ENCODE measurements at places on chromosomes 12 and 14. TPM values are rescaled to one million over a fixed set of nuclear protein-coding genes. Genes with fewer than 3 reads are reported as not detected.

The MAP4K5 gene
- 108 TPM for total RNA-seq

DNA sequence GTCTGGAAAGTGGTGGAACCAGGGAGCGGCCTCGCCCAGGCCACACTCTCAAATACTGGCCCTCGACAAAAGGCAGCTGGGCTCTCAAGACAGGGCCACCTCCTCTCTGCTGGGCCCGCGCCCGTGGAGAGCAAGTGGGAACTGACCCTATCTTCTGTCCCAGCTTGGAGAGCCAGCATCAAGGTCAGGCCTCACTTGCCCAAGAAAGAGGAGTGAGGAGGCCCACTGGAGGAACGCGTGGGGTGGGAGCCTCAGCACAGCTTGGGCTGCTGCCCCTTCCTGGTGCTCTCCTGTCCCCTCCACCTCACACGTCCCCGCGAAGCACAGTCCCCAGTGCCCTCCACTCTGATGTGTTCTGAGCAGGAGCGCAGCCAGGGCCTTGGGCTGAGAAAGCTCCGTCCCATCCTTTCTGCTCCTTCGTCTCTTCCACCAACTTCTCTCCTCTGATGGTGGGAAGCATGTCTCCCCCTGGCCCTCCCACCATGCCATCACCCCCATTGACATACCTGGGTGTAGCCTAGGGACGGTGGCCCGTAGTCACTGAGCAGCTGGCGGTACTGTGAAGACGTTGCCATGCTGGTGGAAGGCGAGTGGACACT, 4.9 kb downstream of the CDK2AP1 start:
- peak overlapping the region; percentile 87 for H3K27ac ChIP-seq
- DNase-seq, result no peak
- H3K36me3 ChIP-seq, result no peaks in the 10 kb centered on the region
- no peaks in the 10 kb centered on the region for H3K27me3 ChIP-seq

- no peak overlapping the region for H3K4me3 ChIP-seq
- H3K27me3 ChIP-seq, result no peaks in the 10 kb centered on the region
- DNase-seq, result no peak
- H3K36me3 ChIP-seq, result no peaks in the 10 kb centered on the region
- H3K4me1 ChIP-seq, result peaks cover 7% of the 10 kb centered on the region
- peak overlapping the region; percentile 94 for H3K27ac ChIP-seq
Observed at GRCh38 chr14:95484296-95484695, 32.2 kb downstream of the SYNE3 start.

DNA sequence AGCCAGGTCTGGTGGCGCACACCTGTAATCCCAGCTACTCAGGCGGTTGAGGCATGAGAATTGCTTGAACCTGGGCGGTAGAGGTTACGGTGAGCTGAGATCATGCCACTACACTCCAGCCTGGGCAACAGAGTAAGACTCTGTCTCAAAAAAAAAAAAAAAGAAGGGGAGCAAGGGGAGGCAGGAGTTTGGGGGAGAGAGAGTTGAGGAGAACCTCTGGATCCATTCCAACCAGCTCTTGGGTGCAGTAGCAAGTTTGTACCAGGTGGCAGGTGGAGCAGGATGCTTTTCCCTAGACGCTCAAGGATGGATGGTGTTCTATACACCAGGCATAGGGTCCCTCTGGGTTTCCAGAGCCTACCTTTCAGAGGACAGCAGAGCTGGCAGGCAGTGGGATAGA, 1.9 kb downstream of the NFE2 start:
- H3K4me3 ChIP-seq, result no peak overlapping the region
- H3K36me3 ChIP-seq, result no peaks in the 10 kb centered on the region
- no peaks in the 10 kb centered on the region for H3K27me3 ChIP-seq
- H3K27ac ChIP-seq, result no peak overlapping the region

The ESPL1 gene
- total RNA-seq, result 1.3 TPM

DNA sequence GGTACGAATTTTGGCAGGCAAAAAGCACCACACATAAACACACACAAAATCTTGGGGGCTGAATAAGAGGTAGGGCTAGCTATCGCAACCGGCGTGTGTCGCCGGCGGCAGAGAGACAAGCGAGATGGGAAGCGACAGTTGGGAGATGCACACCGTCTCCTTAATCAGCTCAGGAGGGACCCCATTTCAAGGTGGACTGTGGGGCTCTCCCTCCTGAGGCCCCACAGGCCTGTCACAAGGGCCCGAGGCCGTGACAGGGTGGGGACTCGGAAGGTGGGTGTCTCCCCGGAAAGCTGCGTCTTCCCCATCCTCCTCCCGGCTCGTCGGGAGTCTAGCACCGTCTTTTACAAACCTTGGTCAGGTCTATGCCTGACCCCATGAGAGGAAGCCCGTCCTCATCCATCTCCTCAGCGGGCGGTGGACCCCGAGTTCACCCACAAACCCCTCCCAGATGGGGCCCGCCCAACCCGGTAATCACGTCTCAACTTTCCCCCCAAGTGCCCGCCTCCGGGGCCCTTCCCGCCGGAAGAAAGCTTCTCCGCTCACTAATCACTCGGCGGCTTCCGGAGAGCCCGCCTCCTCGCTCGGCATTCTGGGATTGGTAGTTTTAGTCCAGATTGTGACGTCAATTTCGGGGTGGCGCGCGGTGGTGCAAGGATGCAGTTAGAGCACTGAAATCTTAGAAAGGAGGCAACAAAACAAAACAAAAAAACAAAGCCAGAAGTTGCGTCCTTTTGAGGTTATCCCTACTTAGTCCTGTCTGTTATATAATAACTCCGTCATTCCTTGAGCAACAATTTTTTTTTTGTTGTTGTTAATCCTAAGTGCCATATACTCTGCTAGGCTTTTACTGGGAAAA, at the start of gene WASHC3:
WASHC3 (minus strand) TSS at position 432 of the 859 bp plus-strand sequence; CDS start at position 403, 29 bp downstream.
- peak within 1 kb of the TSS; percentile 86 for H3K4me3 ChIP-seq
- H3K27me3 ChIP-seq, result no peaks in the 10 kb centered on the region
- peak; percentile 94 for DNase-seq

DNA sequence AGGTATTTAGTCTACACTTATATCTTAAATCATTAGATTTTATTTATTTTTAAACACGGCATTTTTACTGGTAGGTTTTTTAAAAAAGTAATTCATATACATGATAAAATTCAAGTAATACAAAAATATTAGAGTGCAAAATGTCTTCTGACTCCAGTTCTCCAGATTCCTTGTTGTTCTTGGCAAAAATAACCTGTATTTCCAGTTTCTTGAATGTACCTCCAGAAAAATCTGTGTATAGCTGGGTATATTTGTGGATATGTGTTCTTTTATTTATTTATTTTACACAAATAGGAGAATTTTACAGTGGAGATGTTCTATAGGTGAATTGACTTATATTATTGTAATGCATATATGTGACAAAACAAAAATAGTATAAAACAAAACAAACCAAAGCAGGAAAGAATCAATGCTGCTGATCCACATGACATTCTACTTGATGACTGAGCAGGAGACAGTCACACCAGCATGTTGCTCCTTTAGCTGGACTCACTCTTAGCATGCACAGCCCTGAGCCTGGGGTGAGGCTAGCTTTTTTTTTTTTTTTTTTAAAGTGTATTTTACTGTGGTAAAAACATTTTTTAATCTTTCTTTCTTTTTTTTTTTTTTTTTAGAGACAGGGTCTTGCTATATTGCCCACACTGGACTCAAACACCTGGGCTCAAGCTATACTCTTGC, 42.2 kb upstream of the SLC38A2 start:
- H3K4me1 ChIP-seq, result no peaks in the 10 kb centered on the region
- no peak for DNase-seq
- no peaks in the 10 kb centered on the region for H3K36me3 ChIP-seq
- no peaks in the 10 kb centered on the region for H3K27me3 ChIP-seq

- no peaks in the 10 kb centered on the region for H3K36me3 ChIP-seq
- DNase-seq, result no peak
- peaks cover 8% of the 10 kb centered on the region for H3K4me1 ChIP-seq
- peaks cover 24% of the 10 kb centered on the region for H3K27me3 ChIP-seq
- H3K4me3 ChIP-seq, result peak overlapping the region; percentile 84
Observed at GRCh38 chr14:25049093-25049567, 817 bp downstream of the STXBP6 start.

The IFNG gene
- not detected for total RNA-seq

DNA sequence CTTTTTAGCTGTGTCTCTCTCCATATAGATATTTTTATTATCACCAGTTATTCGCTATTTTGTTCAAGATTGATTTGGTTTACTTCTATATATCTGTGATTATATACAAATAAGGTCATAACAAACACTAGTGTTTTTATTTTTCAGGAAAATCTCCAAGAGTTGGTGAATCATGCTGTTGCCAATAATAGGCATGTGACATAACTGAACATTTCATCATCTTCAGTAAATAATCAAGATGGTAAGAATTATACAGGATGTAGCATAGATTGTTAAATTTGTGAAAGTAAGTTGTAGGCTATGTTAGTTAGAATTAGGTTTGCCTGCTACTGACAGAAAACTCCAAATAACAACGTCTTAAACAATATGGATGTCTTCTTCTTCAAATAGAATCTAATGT, 240.9 kb upstream of the PDE3A start:
- H3K36me3 ChIP-seq, result no peaks in the 10 kb centered on the region
- no peaks in the 10 kb centered on the region for H3K4me1 ChIP-seq
- H3K4me3 ChIP-seq, result no peak overlapping the region
- no peak for DNase-seq

DNA sequence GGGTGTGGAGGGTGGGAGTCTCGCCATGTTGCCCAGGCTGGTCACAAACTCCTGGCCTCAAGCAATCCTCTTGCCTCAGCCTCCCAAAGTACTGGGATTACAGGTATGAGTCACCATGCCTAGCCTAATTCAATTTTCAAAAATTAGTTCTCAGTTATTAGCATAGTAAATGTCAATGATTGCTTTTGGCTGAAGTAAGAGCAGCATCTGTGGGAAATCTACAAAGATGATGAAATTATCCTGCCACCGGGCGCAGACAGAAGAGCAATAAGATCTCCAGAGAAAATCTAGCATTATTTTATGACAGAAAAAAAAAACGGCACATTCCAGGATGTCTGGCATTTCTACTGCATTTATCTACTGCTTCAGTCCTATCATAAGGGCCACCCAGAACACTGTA, 97.9 kb upstream of the DAAM1 start:
- H3K27ac ChIP-seq, result no peak overlapping the region
- H3K4me1 ChIP-seq, result no peaks in the 10 kb centered on the region
- no peak for DNase-seq
- no peak overlapping the region for H3K4me3 ChIP-seq
- no peaks in the 10 kb centered on the region for H3K27me3 ChIP-seq
- no peaks in the 10 kb centered on the region for H3K36me3 ChIP-seq

The RNFT2 gene
- 1.9 TPM for total RNA-seq

DNA sequence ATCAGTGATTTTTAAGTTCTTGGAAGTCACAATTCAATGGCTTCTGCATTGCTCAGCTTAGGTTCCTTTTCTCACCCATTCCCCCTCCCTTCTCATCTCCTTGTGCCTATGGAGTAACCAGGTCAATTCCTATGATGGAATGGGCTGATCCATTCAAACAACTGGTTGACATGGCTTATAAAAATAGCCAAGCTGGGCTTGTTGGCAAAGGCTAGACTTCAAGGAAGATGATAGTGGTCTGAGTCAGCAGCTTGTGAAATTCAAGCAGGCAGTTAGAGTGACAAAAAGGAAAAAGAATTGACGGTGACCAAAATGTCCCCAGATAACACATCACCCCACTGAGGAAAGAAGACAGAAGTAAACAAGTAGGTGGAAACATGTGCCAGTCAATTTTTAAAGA, 119.9 kb upstream of the PCED1B start:
- no peaks in the 10 kb centered on the region for H3K27me3 ChIP-seq
- DNase-seq, result no peak
- H3K36me3 ChIP-seq, result no peaks in the 10 kb centered on the region
- no peak overlapping the region for H3K27ac ChIP-seq
- H3K4me3 ChIP-seq, result no peak overlapping the region

- DNase-seq, result no peak
- H3K4me1 ChIP-seq, result no peaks in the 10 kb centered on the region
- no peaks in the 10 kb centered on the region for H3K27me3 ChIP-seq
- H3K4me3 ChIP-seq, result no peak overlapping the region
- no peak overlapping the region for H3K27ac ChIP-seq
- no peaks in the 10 kb centered on the region for H3K36me3 ChIP-seq
Observed at GRCh38 chr12:67026487-67027246, 242.5 kb upstream of the CAND1 start.

The NPFF gene
- not detected for total RNA-seq

DNA sequence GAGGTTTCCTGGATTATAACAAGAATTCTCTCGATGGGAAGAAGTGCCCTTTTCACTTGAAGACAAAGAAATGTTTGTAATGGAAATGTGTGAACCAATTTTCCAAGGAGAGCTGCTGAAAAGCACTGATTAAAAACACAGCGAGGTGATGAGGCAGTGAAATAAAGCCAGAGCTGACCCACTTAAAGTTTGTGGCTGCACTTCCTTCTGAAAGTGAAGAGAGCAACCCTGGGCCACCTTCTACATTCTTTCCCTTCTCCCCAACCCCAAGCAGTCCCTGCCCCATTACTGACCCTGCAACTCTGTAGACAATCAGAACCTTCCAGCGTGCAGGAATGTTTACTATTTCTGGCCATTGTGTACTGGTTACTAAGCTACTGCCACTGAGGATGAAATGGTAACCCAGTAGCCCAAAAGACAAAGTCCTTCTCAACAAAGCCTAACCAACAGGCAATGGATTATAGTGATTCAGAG, 173.9 kb downstream of the TTC7B start:
- no peaks in the 10 kb centered on the region for H3K4me1 ChIP-seq
- no peaks in the 10 kb centered on the region for H3K36me3 ChIP-seq
- DNase-seq, result no peak
- H3K27ac ChIP-seq, result no peak overlapping the region
- no peak overlapping the region for H3K4me3 ChIP-seq

The GDF3 gene
- not detected for total RNA-seq

The RASSF9 gene
- 2.2 TPM for total RNA-seq

GRCh38 chr12:21538061-21538653, 12.1 kb downstream of the SPX start:
- H3K4me1 ChIP-seq, result no peaks in the 10 kb centered on the region
- no peak overlapping the region for H3K4me3 ChIP-seq
- H3K36me3 ChIP-seq, result no peaks in the 10 kb centered on the region
- H3K27ac ChIP-seq, result no peak overlapping the region

DNA sequence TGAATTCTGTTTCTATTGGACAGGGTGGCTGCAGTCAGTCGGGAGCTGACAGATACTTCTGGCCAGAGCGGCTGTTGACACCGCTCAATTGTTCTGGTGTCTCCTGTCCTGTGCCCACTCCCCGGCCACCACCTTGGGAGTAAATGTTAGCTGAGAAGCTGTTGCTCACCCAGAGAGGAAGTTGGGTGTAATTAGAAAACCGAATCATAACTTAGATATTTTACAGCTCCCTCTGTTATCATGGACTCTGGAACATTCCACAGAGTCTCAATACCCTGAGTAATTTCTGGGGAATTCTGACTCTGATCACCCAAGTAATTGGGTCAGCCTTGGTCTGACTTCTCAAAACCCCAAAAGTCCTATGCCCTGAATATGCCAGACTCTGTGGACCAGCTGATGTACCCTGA, 58.3 kb upstream of the RFLNA start:
- no peaks in the 10 kb centered on the region for H3K4me1 ChIP-seq
- H3K4me3 ChIP-seq, result no peak overlapping the region
- no peaks in the 10 kb centered on the region for H3K27me3 ChIP-seq
- no peak for DNase-seq
- H3K36me3 ChIP-seq, result no peaks in the 10 kb centered on the region

DNA sequence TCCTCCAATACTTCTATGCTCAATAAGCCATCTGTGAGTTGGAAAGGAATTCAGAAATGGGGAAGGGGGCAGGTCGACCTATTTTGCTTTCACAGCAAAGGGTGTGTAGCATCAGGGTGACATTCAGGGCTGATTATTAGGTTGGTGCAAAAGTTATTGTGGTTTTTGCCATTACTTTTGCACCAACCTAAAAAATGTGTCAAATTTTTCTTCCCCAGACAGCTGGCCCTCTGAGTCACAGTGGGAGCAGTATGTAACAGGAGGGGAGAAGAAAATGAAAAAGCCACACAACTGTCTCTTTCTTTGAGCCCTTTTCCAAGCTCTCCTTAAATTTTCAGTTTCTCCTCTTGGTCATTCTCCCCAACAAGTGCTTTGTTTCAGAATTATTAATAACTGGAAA, 47.1 kb upstream of the GZMB start:
- H3K27me3 ChIP-seq, result no peaks in the 10 kb centered on the region
- no peaks in the 10 kb centered on the region for H3K4me1 ChIP-seq
- no peak for DNase-seq
- no peaks in the 10 kb centered on the region for H3K36me3 ChIP-seq
- H3K27ac ChIP-seq, result no peak overlapping the region
